ENCODE measurements at places on chromosomes 7 and 10.

DNA sequence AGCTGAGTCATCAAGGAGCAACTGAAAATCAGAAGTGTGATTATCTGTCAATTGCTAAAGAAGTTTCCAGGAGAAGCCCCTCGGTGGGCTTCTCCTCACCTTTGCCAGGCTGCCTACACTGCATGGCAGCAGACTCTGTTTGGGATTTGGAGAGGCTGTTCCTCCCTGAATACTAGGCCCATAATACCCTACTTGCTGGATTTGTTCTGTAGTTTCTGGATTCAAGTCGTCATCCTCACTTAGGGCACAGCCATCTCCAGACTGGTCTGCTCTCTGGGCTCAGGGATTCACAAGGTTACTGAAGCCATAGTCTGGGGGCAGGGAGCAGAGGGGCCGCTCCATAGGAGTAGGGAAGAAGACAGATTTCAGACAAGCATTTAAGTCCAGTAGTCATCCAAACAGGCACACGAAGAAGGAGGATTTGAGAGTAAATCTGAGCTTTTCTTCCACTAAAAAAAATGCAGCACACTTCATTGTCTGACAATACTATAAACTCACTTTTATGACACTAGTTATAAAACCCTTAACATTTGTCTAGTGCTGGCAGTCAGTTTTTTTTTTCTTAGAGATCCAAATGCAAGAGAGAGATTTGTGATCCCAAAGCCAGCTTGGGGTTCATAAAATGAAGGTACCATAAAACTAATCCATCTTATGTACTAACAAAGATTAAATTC lies 723.3 kb downstream of the GRID1 start:
- no peak for DNase-seq
- H3K4me1 ChIP-seq, result peaks cover 5% of the 10 kb centered on the region
- no peaks in the 10 kb centered on the region for H3K36me3 ChIP-seq

GRCh38 chr10:12741360-12741804 lies 260.1 kb downstream of the CCDC3 start:
- no peaks in the 10 kb centered on the region for H3K4me1 ChIP-seq
- no peaks in the 10 kb centered on the region for H3K27me3 ChIP-seq

GRCh38 chr10:78188446-78188845 lies 154.8 kb downstream of the RPS24 start:
- H3K27ac ChIP-seq, result no peak overlapping the region
- no peaks in the 10 kb centered on the region for H3K4me1 ChIP-seq
- DNase-seq, result no peak
- no peak overlapping the region for H3K4me3 ChIP-seq

GRCh38 chr10:110932505-110933180 lies 13.2 kb downstream of the SHOC2 start:
- H3K27ac ChIP-seq, result no peak overlapping the region
- no peaks in the 10 kb centered on the region for H3K4me1 ChIP-seq
- H3K36me3 ChIP-seq, result no peaks in the 10 kb centered on the region
- no peaks in the 10 kb centered on the region for H3K27me3 ChIP-seq
- no peak for DNase-seq

DNA sequence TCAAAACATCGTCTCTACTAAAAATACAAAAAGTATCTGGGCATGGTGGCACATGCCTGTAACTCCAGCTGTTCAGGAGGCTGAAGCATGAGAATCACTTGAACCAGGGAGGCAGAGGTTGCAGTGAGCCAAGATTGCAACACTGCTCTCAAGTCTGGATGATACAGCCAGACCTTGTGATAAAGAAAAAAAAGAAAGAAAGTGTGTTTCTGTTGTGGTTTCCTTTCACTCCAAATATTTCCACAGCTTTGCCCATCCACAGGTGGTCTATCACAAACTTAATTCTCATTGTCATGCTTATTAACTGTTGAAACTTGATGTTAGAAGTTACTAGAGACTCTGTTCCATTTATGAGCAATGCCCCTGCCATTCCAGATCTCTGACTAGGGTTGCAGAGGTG lies 316.0 kb upstream of the SEMA3C start:
- DNase-seq, result peak; percentile 7
- H3K27ac ChIP-seq, result no peak overlapping the region
- H3K36me3 ChIP-seq, result no peaks in the 10 kb centered on the region
- H3K4me1 ChIP-seq, result no peaks in the 10 kb centered on the region

DNA sequence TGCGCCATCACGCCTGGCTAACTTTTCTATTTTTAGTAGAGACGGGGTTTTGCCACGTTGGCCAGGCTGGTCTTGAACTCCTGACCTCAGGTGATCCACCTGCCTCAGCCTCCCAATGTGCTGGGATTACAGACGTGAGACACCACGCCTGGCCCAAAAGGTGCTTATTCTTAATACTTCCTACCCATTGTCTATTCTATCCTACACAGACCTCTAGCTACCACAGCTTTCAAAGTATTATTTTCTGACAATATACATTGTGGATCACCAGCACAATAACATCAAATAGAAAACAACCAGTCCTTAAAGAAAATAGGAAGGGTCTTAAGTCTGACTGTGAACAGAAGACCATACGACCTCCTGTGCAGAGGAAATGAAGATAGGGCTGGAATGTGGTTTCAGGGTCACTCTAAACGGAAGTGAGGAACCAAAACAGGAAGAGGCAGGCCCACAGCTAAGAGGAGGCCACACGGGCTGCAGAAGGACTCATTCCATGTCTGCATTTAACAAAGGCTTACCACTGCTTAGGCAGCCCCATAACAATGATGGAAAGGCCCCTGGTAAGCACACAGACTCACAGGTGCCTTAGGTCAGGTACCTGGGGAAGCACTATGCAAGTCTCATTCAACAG lies 115.2 kb downstream of the ZFAND4 start:
- no peaks in the 10 kb centered on the region for H3K27me3 ChIP-seq
- no peak overlapping the region for H3K27ac ChIP-seq
- no peak for DNase-seq
- no peak overlapping the region for H3K4me3 ChIP-seq
- H3K4me1 ChIP-seq, result no peaks in the 10 kb centered on the region

DNA sequence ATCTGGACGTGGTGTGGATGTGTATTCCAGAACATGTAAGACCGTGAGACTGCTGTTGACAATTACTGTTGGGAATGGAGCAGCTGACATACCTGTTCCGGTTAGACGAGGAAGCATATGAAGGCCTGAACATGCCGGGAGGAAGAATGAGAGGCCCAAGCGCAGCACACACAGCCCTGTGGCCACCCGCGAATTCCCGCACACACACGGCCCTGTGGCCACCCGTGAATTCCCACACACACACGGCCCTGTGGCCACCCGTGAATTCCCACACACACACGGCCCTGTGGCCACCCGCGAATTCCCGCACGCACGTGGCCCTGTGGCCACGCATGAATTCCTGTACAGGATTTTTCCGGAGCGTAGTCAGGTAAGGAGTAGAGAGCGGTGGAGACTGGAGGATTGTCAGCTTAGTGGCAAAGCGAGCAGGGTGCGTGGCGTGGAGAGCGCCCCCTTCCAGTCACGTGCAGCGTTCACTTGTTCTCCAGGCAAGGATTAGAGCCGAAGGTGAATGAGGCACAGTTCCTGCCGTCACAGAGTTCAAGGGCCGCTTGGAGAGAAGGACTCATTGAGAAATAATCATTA lies 9.5 kb upstream of the SUN1 start:
- no peak for DNase-seq
- H3K27ac ChIP-seq, result peak overlapping the region; percentile 12
- H3K4me3 ChIP-seq, result no peak overlapping the region
- peaks cover 8% of the 10 kb centered on the region for H3K36me3 ChIP-seq

- peaks cover 9% of the 10 kb centered on the region for H3K27me3 ChIP-seq
- no peak overlapping the region for H3K27ac ChIP-seq
- no peak for DNase-seq
- H3K4me3 ChIP-seq, result no peak overlapping the region
- H3K4me1 ChIP-seq, result no peaks in the 10 kb centered on the region
- no peaks in the 10 kb centered on the region for H3K36me3 ChIP-seq
Observed at GRCh38 chr10:125171402-125172306, 11.3 kb upstream of the CTBP2 start.

DNA sequence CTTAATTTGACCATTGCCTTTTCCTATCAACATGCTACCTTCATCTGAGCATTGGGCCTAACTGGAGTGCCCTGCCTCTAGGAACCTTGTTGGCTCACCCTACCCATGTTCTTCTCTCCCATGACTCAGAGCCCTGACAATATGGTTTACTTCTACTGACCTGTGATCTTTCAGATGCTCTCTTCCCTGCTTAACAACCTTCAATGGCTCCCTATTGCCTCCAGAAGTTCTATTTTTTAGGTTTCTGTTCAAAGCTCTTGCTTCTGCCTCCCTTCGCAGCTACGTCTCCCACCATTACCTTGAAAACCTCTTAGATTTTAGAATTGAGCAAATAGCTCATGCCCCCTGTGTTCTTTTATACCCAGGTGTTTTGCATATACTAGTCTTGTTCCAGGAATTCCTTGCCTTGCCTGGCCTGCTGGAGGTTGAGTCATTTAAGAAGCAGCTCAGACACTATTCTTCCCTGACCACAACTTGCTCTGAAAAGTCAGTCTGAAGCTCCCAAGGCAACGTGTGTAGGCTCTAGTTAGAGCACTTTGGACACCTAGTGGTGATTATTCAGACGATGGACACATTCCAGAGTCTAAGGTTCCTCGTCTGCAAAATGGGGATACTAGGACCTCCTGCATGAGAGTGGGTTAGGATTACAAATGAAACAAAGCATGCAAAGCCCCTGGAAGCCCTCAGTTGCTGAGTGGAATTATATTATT lies 64.4 kb upstream of the EMX2 start:
- no peaks in the 10 kb centered on the region for H3K27me3 ChIP-seq
- DNase-seq, result peak; percentile 90
- no peak overlapping the region for H3K4me3 ChIP-seq
- no peak overlapping the region for H3K27ac ChIP-seq
- H3K4me1 ChIP-seq, result no peaks in the 10 kb centered on the region

DNA sequence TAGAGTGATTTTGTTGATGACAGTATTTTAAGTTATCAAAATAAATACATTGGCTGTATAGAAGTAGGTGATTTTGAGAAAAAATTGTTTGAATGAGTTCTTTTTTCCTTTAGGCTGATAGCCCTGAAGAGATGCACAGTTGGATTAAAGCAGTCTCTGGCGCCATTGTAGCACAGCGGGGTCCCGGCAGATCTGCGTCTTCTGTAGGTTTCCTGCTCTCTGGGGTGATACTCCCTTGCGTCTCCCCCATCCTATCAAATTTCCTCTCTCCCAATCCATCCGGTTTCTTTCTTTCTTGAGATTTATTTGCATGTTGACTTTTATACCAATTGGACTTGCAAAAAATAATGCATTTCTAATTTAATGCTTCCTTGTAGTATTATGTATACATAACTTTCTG lies 27.6 kb upstream of the ARMS2 start:
- peaks cover 3% of the 10 kb centered on the region for H3K4me1 ChIP-seq
- H3K36me3 ChIP-seq, result no peaks in the 10 kb centered on the region
- DNase-seq, result no peak

- H3K27ac ChIP-seq, result peak within 1 kb of the TSS; percentile 97
- no peaks in the 10 kb centered on the region for H3K36me3 ChIP-seq
- H3K27me3 ChIP-seq, result no peaks in the 10 kb centered on the region
- peaks cover 22% of the 10 kb centered on the region for H3K4me1 ChIP-seq
- H3K4me3 ChIP-seq, result peak within 1 kb of the TSS; percentile 71
Observed at GRCh38 chr7:48089046-48090003, at the start of gene UPP1. Gene UPP1 (plus strand): TSS chr7:48089265. CDS start chr7:48094784, 5,519 bp downstream.

DNA sequence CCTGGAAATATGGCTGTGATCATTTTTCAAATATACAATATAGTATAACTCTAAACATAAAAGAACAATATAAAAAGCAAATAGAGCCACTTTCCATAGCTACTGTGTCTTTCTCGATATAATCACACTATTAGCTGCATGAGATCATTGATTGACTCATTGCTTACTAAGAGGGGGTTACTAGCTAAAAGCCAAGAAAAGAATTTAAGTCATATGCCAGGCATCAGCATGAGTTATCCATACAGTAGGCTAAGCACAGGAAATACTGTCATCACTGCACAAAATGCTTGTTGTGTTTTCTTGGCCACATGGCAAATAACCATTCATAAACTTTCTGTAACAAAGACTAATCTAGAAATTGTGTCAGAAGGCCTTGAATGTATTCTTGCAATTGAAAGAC lies 18.8 kb upstream of the ABCB5 start:
- H3K27me3 ChIP-seq, result no peaks in the 10 kb centered on the region
- H3K4me3 ChIP-seq, result no peak overlapping the region
- DNase-seq, result peak; percentile 83
- no peaks in the 10 kb centered on the region for H3K36me3 ChIP-seq
- H3K4me1 ChIP-seq, result no peaks in the 10 kb centered on the region
- H3K27ac ChIP-seq, result no peak overlapping the region

- H3K4me3 ChIP-seq, result no peak overlapping the region
- H3K27me3 ChIP-seq, result no peaks in the 10 kb centered on the region
- peaks cover 5% of the 10 kb centered on the region for H3K4me1 ChIP-seq
- no peak overlapping the region for H3K27ac ChIP-seq
Observed at GRCh38 chr10:88110355-88110754, 246.9 kb downstream of the PTEN start.

GRCh38 chr10:121696854-121697253 lies 98.6 kb upstream of the FGFR2 start:
- no peak for DNase-seq
- H3K27me3 ChIP-seq, result no peaks in the 10 kb centered on the region
- no peaks in the 10 kb centered on the region for H3K4me1 ChIP-seq
- H3K36me3 ChIP-seq, result no peaks in the 10 kb centered on the region
- no peak overlapping the region for H3K27ac ChIP-seq

- no peaks in the 10 kb centered on the region for H3K36me3 ChIP-seq
- DNase-seq, result no peak
- H3K27me3 ChIP-seq, result no peaks in the 10 kb centered on the region
- no peaks in the 10 kb centered on the region for H3K4me1 ChIP-seq
- H3K27ac ChIP-seq, result no peak overlapping the region
Observed at GRCh38 chr10:69498711-69499471, 47.6 kb downstream of the TSPAN15 start.

DNA sequence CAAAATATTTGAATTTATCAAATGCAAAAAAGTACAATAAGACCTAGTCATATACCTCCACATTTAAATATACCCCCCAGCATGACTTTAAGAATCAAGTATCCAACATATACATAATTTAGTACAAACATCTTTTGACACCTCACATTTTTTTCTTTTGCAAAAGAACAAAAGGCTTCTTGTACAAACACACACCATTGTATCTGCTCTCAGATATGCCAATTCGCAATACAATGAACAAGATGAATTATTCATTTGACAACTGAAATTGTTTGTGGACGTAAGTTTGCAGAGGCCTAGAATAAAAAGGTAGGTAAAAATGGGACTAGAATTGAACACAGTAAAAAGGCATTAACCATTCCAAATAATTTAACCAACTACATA lies 154.4 kb downstream of the CACNA2D1 start:
- peaks cover under 1% of the 10 kb centered on the region for H3K4me1 ChIP-seq
- no peaks in the 10 kb centered on the region for H3K27me3 ChIP-seq
- DNase-seq, result no peak

- H3K27me3 ChIP-seq, result no peaks in the 10 kb centered on the region
- no peaks in the 10 kb centered on the region for H3K36me3 ChIP-seq
- no peak for DNase-seq
- H3K4me1 ChIP-seq, result peaks cover 7% of the 10 kb centered on the region
Observed at GRCh38 chr7:22662556-22663356, 64.2 kb upstream of the IL6 start.

DNA sequence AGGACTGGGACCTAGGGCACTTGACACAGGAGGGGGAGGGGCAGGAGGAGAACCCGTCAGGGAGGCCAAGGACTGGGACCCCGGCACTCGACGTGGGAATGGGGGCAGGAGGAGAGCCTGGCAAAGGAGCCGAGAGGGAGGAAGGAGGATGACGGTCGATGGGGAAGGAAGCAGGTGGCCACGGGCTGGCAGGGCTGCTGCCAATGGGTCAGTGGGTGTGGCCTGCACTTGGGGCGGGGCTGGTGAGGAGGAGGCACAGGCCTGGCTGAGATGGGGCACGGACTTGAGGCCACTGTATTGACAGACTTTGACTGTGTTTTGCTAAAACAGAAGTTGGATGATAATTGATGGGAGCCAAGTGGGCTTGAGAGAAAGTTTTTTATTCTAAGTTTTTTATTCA lies 68.9 kb downstream of the RBM33 start:
- H3K4me3 ChIP-seq, result no peak overlapping the region
- no peak for DNase-seq
- H3K27me3 ChIP-seq, result no peaks in the 10 kb centered on the region
- H3K4me1 ChIP-seq, result no peaks in the 10 kb centered on the region
